Pancreas (tissue), 10 donors: ENCODE measurements at places on chromosomes 3 and 15. TPM values are rescaled to one million over a fixed set of nuclear protein-coding genes. Genes with fewer than 3 reads are reported as not detected.
A peak's percentile ranks its signal among the peaks of the same experiment; 100 is the strongest.

The LXN gene
- total RNA-seq = 4.9 TPM

GRCh38 chr15:92079047-92079446 lies 225.5 kb downstream of the SLCO3A1 start:
- no peak for DNase-seq

DNA sequence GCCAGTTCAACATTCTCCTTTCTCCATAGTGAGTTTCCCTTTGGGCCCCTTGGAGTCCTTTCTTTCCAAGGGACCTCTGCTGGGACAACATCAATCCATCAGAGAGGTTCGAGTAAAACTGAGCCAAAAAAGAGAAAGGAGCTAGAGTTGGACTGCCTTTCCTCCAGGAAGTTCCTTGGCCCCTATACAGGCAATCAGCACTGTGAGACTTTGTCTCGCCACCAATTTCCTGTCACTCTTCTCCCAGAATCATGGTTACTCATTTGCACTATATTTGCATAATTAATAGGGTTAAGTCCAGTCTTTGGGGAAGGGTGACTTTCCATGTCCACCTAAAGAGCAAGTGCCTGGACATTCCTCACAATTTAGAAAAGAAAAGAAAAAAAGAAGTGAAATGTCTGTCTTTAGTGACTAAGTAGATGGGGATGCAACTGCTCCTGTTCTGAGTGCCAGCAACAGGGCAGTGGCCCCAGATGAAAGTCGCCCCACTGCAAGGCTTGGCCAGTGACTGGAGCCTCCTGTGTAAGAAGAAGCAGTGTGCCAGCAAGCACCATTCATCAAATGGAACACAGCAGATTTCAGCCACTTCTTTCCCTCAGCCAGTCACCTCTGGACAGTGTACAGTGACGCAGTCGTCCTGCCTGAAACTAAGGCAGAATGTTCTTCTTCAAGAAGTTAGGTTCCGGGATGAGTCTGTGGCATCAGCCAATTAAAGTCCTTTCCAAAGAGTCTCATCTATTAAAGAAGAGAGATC lies 91.6 kb downstream of the FSIP1 start:
- DNase-seq = no peak

The KNL1 gene
- total RNA-seq = 0.26 TPM

GRCh38 chr3:77014226-77014625 lies 25.7 kb upstream of the ROBO2 start:
- no peak for DNase-seq

DNA sequence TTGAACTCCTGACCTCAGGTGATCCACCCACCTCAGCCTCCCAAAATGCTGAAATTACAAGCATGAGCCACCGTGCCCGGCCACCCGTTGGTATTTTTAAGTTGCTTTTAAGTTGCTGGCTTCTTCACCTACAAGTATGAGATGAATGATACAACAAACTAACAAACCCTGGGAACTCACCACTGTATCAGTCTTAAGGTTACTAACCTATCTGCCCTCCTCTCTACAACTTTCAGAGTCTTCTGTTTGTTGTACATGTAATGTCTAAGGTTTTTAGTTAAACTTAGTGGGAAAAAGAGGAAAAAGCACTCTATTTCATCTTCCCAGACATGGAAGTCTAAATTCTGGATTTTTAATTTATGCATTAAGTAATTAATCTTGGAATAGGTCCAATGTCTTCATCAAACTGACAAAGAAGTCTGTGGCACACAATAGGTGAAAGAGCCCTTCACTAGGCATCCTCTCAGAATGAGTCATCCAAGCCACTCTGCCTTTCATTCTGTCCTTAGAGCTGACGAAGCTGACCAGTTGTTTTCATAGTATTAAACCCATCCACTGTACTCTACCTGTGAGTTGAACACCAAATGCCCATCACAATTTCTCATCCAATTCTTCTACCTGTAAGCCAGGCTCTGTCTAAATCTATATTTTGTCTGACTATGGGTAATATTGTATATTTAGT lies 936.1 kb downstream of the TUSC7 start:
- no peak for DNase-seq

GRCh38 chr3:71528816-71529215 lies 54.7 kb downstream of the FOXP1 start:
- no peak for DNase-seq

GRCh38 chr3:64329037-64329436 lies 103.8 kb upstream of the PRICKLE2 start:
- no peak for DNase-seq

GRCh38 chr15:78047761-78048627 lies 29.5 kb downstream of the TBC1D2B start:
- DNase-seq = no peak

DNA sequence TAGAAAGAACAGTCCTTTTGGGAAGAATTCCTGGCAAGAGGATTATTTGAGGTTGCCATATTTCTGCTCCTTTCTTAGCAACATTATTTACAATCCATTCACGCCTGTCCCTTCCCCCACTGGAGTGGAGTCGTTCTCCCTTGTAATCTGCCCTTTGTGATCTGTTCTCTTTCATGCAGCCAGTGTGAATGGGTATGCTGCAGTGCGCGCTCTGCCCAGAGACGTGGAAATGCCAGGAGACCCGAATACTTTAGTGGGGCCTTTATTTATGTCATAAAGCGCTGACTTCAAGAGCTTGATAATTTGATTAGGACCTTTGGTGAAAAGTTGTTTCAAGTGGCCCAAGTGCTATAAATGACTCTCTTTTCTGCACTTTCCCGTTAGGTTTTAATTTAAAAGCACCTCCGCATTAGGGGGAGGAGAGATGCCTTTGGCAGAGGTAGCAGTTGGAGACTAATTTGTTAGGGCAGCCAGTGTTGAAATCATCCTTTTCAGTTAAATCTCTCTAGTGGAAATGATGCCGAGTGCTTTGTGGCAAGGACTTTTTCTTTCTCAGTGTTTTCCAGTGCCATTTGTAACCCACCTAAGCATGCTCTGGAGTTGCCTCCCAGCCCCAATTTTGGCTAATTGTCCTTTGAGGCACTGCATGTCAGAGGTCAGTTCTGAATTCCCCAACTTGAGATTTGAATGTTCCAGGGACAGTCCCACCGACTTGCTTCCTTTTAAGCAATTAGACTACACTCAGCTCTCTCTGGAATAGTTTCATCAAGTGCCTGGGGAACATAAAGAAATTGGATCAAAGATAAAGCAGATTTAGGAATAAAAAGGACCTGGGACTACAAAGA lies 52.4 kb downstream of the PSMD6 start:
- no peak for DNase-seq

GRCh38 chr15:52078197-52078875 lies 34.2 kb downstream of the BCL2L10 start:
- DNase-seq = no peak

The KPNA4 gene
- 19.4 TPM for total RNA-seq

The FGF7 gene
- 6.2 TPM for total RNA-seq

- peak; percentile 82 for DNase-seq
Measured at GRCh38 chr15:92808598-92809063, 91.5 kb upstream of the CHD2 start.

DNA sequence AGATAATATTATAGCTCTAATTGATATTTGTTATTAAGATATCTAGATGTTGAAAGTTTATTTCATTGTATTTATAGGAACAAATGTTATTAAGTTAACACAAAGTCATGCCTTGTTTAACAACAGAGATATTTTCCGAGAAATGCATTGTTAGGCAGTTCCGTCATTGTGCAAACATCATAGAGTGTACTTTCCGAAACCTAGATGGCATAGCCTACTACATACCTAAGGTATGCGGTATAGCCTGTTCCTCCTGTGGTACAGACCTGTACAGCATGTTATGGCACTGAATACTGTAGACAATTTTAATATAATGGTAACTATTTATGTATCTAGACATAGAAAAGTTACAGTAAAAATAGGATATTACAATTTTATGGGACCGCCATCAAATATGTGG lies 114.3 kb downstream of the NAALADL2 start:
- no peak for DNase-seq

DNA sequence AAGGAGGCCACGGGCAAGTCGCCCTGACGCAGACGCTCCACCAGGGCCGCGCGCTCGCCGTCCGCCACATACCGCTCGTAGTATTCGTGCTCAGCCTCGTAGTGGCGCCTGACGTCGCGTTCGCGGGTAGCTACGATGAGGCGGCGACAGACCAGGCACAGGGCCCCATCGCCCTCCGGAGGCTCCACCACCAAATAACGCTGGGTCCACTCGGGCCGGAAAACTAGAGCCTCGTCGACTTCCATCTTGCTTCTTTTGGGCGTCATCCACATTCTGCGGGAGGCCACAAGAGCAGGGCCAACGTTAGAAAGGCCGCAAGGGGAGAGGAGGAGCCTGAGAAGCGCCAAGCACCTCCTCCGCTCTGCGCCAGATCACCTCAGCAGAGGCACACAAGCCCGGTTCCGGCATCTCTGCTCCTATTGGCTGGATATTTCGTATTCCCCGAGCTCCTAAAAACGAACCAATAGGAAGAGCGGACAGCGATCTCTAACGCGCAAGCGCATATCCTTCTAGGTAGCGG lies at the start of gene EPM2AIP1:
Gene EPM2AIP1 (minus strand): TSS at position 326 of the 520 bp plus-strand sequence. CDS start 54 bp downstream, at position 272.
- DNase-seq = no peak

DNA sequence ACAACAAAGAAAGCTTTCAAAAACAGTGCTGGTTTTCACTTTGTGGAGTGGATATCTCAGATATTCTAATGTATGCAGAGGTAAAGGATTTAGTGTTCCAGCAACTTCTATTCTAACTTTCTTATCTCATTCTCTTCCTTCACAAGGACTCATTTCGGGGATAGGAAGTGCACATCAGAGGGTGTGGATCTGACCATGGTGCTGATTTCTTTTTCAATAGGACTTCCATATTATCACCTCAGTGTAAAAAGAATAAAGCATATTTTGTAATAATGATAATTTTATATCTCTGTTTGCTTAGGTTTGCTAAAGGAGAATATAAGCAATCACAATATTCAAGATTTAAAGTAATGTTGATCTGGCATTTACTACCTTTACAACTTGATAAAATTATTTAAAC lies 12.5 kb upstream of the CADM2 start:
- no peak for DNase-seq

- peak; percentile 2 for DNase-seq
Measured at GRCh38 chr15:77025083-77025901, 30.4 kb downstream of the PSTPIP1 start.

The RLBP1 gene
- total RNA-seq = not detected

The HRG gene
- total RNA-seq = not detected

The DLG1 gene
- 36.1 TPM for total RNA-seq

The STOML1 gene
- total RNA-seq = 10.7 TPM

DNA sequence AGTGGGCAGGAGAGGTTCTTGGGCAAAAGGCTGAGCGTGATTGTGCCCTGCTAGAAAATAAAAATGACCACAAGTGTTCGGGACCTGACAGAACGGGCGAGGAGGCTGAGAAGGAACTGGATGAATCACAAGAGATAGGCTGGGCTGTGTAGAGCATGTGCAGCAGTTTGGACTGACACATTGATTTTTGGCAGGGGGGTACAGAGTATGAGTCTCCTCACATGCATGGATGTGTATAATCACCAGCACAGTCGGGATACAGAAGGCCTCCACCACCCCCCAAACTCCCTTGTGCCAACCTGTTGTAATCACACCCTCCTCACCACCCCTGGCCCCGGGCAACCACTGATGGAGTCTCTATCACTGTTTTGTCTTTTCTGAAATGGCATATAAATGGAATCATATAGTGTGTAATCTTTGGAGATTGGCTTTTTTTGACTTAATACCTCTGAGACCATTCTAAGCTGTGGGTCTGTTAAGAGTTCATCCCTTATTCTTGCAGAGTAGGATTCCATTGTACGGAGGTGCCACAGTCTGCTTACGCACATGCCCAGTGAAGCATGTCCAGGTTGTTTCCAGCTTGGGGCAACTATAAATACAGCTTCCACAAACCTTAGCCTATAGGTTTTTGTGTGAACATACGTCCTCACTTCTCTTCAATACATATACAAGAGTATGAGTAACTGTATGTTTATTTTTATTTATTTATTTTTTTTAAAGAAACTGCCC lies 438.8 kb downstream of the FOXP1 start:
- no peak for DNase-seq

The KCNH8 gene
- total RNA-seq = 2.1 TPM

The BTLA gene
- 0.72 TPM for total RNA-seq
